SJSA1 (cell line): ENCODE measurements at places on chromosomes 12 and 14. TPM values are rescaled to one million over a fixed set of nuclear protein-coding genes. Genes with fewer than 3 reads are reported as not detected.

DNA sequence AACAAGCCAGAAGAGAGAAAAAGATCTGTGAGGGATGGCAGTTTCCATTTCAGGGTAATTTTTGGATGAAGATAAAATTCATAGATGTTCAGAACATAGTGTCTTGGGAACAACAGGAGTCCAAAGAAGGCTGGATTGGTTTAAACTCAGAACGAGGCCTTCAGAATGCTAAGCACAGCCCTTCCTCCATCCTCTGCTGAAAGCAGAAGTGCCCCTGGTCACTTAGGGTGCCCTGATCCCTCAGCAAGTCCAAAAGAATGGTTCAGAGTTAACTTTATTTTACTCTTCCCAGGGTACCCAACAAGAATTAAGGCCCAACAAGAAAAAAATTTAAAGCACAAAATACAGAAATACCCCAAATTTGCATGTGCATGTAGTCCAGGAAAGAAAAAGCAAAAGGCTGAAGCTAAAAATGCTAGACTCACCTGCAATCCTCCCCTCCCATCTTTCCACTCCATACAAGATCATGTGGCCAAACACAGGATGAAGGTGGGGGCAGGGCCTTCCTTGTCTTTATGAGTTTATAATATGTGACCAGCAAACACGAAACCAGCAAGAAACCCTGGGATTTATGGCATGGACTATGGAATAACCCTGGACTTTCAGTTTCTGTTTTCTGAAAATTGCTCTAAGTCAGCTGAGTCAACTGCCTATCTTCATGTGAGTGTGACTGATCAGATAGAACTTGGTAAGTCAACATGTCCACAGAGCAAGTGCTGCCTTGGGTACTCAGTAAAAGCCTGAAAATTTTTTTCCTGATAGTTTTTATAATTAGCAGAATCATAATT, 21.2 kb downstream of the MAX start:
- H3K36me3 ChIP-seq: peaks cover 59% of the 10 kb centered on the region
- H3K27ac ChIP-seq: no peak overlapping the region
- DNase-seq: no peak

GRCh38 chr14:81342850-81343580, 57.1 kb downstream of the STON2 start:
- H3K4me3 ChIP-seq: no peak overlapping the region
- H3K36me3 ChIP-seq: no peaks in the 10 kb centered on the region
- no peak overlapping the region for H3K27ac ChIP-seq
- no peaks in the 10 kb centered on the region for H3K27me3 ChIP-seq
- H3K4me1 ChIP-seq: no peaks in the 10 kb centered on the region

- no peaks in the 10 kb centered on the region for H3K4me1 ChIP-seq
- DNase-seq: no peak
- H3K4me3 ChIP-seq: no peak overlapping the region
- no peaks in the 10 kb centered on the region for H3K36me3 ChIP-seq
These were observed 473.5 kb downstream of the PRKD1 start for GRCh38 chr14:29454026-29454693.

RFLNA gene
- not detected in 2 replicates for total RNA-seq

ZC2HC1C gene
- 0.34 and 5.5 TPM in 2 replicates for total RNA-seq

NFE2 gene
- not detected in 2 replicates for total RNA-seq

- H3K27ac ChIP-seq: no peak overlapping the region
- H3K36me3 ChIP-seq: no peaks in the 10 kb centered on the region
- no peak overlapping the region for H3K4me3 ChIP-seq
- no peaks in the 10 kb centered on the region for H3K4me1 ChIP-seq
- DNase-seq: no peak
These were observed 94.6 kb downstream of the SMOC1 start for GRCh38 chr14:69973846-69974245.

NPFF gene
- not detected in 2 replicates for total RNA-seq

DNA sequence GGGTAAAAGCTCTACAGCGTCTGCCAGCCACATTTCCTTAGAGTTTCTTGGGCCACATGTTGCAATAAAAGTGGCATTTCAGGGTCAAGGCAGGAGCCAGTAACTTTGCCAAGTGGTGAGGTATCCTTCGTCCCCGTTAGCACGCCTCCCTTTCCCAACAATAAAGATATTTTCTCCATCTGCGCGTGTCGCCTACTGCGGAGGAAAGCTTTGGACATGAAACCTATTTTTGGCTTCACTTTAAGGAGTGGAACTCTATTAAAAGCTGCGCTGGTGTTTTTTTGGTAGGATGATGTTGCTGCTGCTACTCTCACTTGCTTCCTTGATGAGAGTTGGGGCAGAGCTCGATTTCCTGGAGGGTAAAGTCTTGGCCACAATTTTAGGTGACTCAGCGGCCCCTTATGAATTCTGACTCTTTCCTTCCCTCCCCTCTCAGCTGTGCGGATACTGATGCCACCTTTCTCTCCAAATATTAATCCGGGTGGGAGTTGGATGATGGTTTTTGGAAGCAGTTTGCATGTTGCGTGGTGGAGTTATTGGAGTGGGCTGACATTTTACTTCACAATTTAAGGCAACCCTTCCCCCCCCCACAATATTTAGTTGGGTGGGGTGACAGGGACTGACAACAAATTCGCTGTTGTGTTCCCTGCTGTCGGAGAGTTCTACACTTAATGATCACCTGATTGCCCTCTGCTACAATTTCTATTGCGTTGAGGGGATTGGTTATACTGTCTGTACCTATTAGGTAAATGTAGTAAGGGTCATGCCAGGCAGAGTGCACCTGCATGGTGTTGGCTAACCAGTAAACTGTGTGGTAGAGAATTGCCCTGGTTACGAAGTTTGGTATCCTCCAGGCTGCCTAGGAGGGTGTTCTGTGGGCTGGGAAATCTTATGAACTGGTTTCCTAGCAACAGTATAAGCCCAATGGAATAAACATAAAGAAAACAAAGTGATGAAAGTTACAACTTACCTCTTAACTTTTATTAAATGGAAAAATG, 1.1 kb downstream of the CCDC91 start:
- H3K36me3 ChIP-seq: peaks cover 4% of the 10 kb centered on the region
- H3K27me3 ChIP-seq: no peaks in the 10 kb centered on the region
- peaks cover 16% of the 10 kb centered on the region for H3K4me1 ChIP-seq
- peak overlapping the region; percentile 94 for H3K27ac ChIP-seq
- peak overlapping the region; percentile 86 for H3K4me3 ChIP-seq
- no peak for DNase-seq

METTL3 gene
- 39.8 and 51.8 TPM in 2 replicates for total RNA-seq

GLS2 gene
- not detected in 2 replicates for total RNA-seq

FAM90A1 gene
- total RNA-seq: not detected in 2 replicates

DNA sequence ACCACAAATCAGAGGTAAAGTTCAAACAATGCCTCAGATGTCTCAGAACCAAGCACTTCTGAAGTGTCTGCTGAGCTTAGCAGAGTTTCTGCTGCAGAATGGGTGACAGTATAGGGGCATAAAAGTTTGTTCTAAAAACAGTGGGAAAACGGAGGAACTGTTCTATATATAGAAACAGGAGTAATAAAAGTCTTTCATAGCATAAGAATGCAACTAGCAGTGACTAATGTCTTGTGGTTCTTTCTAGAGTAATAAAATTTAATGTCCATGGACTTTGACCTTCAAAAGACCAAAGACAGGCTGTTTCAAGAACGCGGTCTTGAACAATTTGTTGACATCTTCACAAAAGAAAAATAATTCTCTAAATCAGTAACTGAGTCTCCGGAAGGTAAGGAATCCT, 107.5 kb upstream of the FAR2 start:
- peak overlapping the region; percentile 82 for H3K27ac ChIP-seq
- no peak overlapping the region for H3K4me3 ChIP-seq
- H3K4me1 ChIP-seq: peaks cover 21% of the 10 kb centered on the region
- DNase-seq: peak; percentile 81
- no peaks in the 10 kb centered on the region for H3K36me3 ChIP-seq

DNA sequence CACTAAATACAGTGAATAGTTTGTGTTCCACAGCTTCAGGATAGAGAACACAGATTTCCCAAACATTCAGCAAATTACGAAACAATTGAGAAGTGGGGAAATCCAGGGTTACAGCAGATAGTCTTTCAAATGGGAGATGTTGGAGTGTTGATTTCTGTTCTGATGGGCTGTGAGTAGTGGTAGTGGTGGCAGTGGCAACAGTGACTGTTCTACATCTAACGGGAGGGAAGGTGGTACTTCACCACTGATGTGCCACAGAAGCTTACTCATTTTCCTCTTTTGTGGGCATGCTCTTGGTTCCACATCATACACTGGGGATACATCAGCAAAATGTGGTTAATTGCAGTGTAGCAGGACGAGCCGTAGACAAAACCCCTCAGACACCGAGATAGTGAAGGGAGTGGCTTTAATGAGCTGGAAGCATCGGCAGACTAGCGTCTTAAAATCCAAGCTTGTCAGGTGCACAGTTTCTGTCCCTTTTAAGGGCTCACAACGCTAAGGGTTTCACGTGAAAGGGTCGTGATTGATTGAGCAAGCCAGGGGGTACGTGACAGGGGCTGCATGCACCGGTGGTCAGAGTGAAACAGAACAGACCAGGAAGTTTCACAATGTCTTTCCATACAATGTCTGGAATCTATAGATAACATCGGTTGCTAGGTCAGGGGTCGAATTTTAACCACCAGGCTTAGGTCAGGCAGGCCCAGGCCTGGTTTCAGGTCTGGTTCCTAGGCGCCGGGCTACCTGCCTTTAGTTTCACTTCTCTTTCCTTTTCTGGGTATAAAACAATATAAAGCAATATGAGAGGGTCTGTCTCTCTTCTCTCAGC, 330.6 kb upstream of the FBXO33 start:
- no peak overlapping the region for H3K27ac ChIP-seq
- H3K27me3 ChIP-seq: no peaks in the 10 kb centered on the region
- DNase-seq: no peak
- H3K4me3 ChIP-seq: no peak overlapping the region

SOCS2 gene
- 19.2 and 34.7 TPM in 2 replicates for total RNA-seq

SDR9C7 gene
- not detected in 2 replicates for total RNA-seq

LIN7A gene
- 2.4 and 4.0 TPM in 2 replicates for total RNA-seq

PLBD1 gene
- total RNA-seq: not detected in 2 replicates

ANKS1B gene
- not detected in 2 replicates for total RNA-seq

GRCh38 chr14:77014004-77014604, 14.4 kb downstream of the IRF2BPL start:
- DNase-seq: no peak
- no peaks in the 10 kb centered on the region for H3K36me3 ChIP-seq
- H3K27ac ChIP-seq: no peak overlapping the region
- no peak overlapping the region for H3K4me3 ChIP-seq
- no peaks in the 10 kb centered on the region for H3K4me1 ChIP-seq

- H3K36me3 ChIP-seq: no peaks in the 10 kb centered on the region
- no peaks in the 10 kb centered on the region for H3K27me3 ChIP-seq
- H3K4me1 ChIP-seq: peaks cover 21% of the 10 kb centered on the region
- no peak overlapping the region for H3K27ac ChIP-seq
- DNase-seq: no peak
- H3K4me3 ChIP-seq: no peak overlapping the region
These were observed 3.1 kb downstream of the MAP3K12 start for GRCh38 chr12:53495903-53496751.

PLD4 gene
- total RNA-seq: not detected in 2 replicates

DNA sequence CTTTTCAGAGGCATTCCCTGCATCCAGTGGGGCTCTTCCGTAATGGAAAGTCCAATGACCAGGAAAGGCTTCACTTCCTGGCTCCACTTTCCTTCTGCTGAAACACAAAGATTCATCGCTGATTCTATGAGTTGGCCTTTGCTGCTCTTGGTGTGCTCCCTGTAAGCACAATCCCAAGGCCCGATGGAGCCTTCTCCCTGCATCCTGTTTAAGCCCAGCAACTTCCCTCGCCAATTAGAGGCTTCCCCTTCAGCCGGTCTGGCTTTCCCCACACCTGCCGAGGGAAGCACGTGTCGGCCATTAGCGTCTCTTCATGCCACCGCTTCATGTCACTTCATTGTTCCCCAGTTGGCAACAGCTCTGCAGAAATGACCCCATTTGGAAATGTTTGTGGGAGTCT, 693.9 kb downstream of the MED13L start:
- no peaks in the 10 kb centered on the region for H3K27me3 ChIP-seq
- no peaks in the 10 kb centered on the region for H3K4me1 ChIP-seq
- H3K4me3 ChIP-seq: no peak overlapping the region
- no peak overlapping the region for H3K27ac ChIP-seq
- DNase-seq: no peak
